ENCODE measurements at places on chromosomes 5 and 9.
A peak's percentile ranks its signal among the peaks of the same experiment; 100 is the strongest.

DNA sequence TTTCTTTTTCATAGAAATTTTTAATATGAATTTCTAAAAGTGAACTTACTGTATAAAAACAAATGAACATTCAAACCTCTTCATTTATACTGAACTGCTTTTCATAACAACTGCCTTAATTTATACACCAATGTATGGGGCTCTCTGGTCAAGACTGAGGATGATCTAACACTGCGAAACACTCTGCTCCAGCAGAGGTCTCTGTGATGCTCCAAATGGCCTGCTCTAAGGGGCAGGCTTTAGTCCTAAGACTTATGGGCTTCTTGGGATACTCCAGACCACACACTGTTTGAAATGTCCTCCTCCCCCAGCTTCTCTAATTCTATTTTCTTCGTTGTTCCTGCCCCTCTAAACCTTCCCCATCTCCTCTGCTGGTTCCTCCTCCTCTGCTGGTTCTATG, 58.5 kb downstream of the LIFR start:
- H3K27ac ChIP-seq, result no peak overlapping the region
- DNase-seq, result no peak
- H3K36me3 ChIP-seq, result no peaks in the 10 kb centered on the region
- H3K4me3 ChIP-seq, result no peak overlapping the region
- no peaks in the 10 kb centered on the region for H3K4me1 ChIP-seq

DNA sequence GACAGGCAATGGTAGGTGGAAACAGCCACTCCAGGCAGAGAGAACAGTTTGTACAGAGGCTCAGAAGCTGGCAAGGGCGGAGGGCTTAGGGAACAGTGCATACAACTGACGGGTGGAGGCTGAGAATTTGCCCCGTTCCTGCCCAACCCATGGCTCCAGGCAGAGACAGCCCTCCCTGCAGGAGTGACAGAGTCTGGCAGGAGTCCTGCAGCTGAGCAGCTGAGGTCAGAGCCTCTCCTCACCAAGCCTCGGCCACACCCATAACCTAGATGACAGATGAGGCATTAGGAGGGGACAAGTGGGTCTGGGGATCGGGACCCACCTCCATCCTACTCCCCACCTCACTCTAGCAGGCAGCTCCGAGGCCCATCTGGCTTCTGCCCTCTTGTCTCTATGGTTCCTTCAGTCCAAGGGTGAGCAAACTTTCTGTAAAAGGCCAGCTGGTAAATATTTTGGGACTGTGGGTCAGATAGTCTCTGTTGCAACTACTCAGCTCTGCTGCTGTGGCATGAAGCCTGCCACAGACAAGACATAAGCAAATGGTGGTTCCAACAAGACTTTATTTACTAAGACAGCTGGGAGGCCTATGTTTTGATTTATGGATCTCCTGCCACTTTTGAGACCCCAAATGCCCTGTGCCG, 83.7 kb downstream of the SH3TC2 start:
- H3K4me3 ChIP-seq, result no peak overlapping the region
- H3K27ac ChIP-seq, result no peak overlapping the region
- no peaks in the 10 kb centered on the region for H3K36me3 ChIP-seq
- H3K4me1 ChIP-seq, result no peaks in the 10 kb centered on the region

DNA sequence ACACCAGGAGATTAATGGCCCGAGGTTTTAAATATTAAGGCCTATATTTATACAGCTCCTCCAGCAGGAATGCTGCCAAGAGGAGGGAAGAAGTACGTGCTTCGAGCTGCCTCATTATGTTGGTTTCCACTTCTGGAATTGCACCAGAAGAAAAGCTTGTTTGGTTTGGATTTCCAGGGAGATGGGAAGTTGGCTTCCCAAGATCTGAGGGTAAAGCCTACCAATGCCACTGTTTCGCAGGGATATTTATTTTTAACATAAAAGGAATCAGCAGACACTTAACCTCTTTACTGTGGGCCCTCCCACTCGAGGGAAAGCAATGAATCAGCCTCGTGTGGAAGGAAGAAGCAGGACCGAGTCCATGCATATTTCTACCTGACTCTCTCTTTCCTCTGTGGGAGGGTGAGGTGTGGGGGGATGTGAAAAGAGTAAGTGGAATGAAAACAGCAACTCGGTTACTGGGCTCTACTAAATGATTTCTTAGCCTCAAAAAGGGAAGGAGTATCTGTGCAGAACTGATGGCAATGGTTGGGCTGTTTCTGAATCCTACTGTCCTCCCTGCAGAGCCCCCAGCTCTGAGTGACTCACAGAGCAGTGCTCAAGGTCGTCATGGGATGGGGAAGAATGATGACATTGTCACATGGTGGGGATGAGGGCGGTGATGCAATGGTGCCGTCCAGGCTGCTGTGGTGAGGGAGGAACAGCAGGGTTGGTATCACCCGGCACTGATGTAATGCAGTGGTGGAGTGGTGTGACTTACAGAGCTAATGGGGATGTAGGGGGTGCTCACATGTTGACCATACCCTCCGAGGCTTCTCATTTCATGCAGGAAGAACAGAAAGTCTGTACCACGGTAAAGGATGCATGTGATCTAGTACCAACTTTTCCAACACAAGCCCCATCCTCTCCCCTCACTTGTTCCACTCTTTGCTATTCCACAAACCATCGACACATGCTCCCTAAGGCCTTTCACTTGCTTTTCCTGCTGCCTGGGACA, 215.0 kb upstream of the PANK3 start:
- H3K36me3 ChIP-seq, result no peaks in the 10 kb centered on the region
- peak overlapping the region; percentile 82 for H3K27ac ChIP-seq
- H3K4me3 ChIP-seq, result no peak overlapping the region
- H3K27me3 ChIP-seq, result no peaks in the 10 kb centered on the region
- peaks cover 32% of the 10 kb centered on the region for H3K4me1 ChIP-seq

DNA sequence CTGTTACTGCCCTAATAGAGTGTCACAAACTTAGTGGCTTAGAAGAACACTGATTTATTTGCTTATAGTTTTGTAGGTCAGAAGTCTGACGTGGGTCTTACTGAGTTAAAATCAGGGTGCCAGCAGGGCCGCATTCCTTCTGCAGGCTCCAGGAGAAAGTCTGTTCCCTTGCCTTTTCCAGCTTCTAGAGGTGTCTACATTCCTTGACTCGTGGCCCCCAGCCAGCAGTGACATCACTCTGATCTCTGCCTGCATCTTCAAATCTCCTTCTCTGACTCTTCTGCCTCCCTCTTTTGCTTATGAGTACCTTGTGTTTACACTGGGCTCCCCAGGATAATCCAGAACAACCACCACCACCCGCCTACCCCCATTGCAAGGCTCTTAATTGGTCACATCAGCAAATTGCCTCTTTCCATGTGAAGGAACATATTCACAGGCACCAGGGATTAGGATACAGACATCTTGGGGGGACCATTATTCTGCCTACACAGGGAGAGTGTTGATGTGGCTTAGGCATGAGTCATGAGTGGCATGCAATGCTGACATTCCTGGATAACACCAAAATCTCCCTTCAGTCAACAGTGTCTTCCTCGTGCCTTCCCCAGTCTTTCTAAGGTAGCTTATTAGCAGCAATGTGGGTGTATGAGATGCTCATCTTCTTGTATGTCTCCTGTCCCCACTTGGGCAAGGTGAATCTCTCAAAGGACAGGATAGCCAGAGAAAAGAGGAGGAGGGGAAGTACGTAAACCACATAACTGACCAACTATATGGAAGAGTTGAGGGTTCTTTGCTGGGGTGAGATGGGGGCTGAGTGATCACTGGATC, 24.4 kb downstream of the CYFIP2 start:
- H3K4me1 ChIP-seq, result peaks cover 57% of the 10 kb centered on the region
- no peaks in the 10 kb centered on the region for H3K27me3 ChIP-seq
- no peak overlapping the region for H3K4me3 ChIP-seq
- peaks cover 70% of the 10 kb centered on the region for H3K36me3 ChIP-seq
- H3K27ac ChIP-seq, result peak overlapping the region; percentile 87

- H3K4me1 ChIP-seq, result no peaks in the 10 kb centered on the region
- DNase-seq, result no peak
- no peaks in the 10 kb centered on the region for H3K36me3 ChIP-seq
- peaks cover 2% of the 10 kb centered on the region for H3K27me3 ChIP-seq
- no peak overlapping the region for H3K4me3 ChIP-seq
Observed at GRCh38 chr9:71270554-71270953, 149.1 kb upstream of the TRPM3 start.

DNA sequence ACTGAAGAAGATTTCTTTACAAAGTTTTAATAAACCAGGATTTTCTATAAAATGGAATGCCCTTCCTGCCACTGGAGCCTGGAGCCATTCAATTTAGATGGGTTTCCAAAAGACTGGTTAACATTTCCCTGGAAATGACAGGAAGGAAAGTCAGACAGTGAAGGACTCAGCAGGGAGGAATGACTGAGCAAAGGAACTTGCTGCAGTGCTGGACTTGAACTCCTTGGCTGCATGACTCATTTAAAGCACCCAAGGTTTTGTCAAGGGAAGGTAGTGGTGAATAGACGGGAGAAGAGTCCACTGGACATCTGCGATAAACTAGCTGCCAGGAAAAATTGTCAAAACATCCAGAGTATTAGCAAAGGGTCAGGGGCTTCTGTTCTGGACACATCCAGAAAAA, 163.8 kb upstream of the SLC28A3 start:
- no peaks in the 10 kb centered on the region for H3K4me1 ChIP-seq
- H3K27me3 ChIP-seq, result no peaks in the 10 kb centered on the region
- H3K36me3 ChIP-seq, result no peaks in the 10 kb centered on the region
- no peak for DNase-seq
- no peak overlapping the region for H3K4me3 ChIP-seq
- no peak overlapping the region for H3K27ac ChIP-seq

DNA sequence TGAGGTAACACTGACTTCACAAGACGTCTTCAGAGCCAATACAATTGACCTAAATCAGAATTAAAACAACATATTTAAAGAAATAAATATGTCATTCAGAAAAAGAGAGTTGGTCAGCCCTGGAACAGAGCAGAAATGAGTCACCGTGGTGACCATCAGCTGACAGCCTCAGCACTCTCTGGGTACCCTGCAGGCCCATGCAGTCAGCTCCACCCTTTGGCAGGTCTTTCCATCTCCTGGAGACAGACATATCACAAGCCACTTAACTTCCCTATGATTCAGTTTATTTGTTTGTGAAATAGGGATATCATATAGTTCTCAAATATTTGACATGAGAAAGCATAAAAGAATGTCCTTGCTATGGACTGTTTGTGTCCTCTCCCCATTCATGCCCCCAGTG, 151.6 kb upstream of the MEF2C start:
- H3K4me3 ChIP-seq, result no peak overlapping the region
- H3K27ac ChIP-seq, result no peak overlapping the region
- no peaks in the 10 kb centered on the region for H3K36me3 ChIP-seq

DNA sequence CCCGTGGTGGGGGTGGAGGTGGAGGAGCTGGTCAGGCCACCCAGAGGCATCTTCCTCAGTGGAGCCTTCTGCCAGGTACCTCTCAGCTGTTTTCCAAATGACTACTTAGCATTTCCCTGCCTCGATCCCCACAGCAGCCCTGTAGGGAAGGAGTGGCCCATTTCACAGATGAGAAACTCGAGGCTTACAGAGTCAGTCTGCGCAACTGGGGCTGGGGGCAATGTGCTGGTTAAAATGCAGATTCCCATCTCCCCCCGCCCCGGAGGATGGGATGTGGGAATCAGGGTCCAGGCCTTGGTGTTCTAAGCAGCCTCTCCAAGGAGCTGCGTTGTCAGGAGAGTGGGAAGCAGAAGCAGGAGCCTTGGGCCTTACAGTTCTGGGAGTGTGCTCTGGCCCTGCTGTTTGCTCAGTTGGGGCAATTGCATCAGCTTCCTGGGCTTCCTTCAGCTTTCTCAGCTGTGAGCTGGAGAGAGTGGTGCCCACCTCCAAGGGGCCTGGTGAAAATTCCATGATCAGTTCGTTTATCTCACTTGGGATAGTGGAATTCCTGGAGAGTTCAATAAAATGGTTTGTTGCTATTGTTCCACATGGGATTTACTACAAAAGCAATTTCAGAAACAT, 19.4 kb downstream of the ERGIC1 start:
- peaks cover 2% of the 10 kb centered on the region for H3K36me3 ChIP-seq
- no peak for DNase-seq
- H3K4me3 ChIP-seq, result no peak overlapping the region
- peaks cover 34% of the 10 kb centered on the region for H3K4me1 ChIP-seq
- H3K27me3 ChIP-seq, result no peaks in the 10 kb centered on the region

DNA sequence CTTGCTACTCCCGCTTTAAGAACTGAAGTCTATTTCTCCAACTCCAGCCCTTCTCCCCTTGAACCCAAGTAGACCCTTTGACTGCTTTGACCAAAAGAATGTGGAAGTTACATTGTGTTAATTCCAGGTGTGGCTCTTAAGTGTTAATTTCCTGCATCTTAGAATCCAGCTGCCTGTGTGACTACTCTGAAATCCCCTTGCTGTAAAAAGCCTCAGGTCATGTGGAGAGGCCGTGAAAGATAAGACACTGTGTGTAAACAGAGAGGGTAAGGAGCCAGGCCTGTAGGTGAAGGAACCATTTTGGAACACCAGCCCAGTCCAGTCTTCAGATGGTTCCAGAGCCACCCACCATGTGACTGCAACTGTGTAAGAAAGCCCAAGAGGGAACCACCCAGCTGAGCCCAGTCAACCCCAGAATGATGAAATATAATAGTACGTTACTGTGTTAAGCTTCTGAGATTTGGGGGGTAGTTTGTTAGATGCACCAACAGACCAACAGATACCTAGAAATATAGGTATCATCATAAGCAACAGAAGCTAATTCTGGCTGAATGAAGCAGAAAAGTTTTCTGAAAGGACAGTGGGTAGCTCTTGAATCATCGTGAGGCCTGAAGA, 59.4 kb upstream of the CCDC112 start:
- H3K36me3 ChIP-seq, result no peaks in the 10 kb centered on the region
- H3K4me1 ChIP-seq, result no peaks in the 10 kb centered on the region
- H3K4me3 ChIP-seq, result no peak overlapping the region
- no peak overlapping the region for H3K27ac ChIP-seq
- peaks cover 15% of the 10 kb centered on the region for H3K27me3 ChIP-seq

- H3K4me1 ChIP-seq, result no peaks in the 10 kb centered on the region
- no peak overlapping the region for H3K4me3 ChIP-seq
- no peak overlapping the region for H3K27ac ChIP-seq
- H3K27me3 ChIP-seq, result no peaks in the 10 kb centered on the region
Observed at GRCh38 chr5:67644221-67644920, 447.8 kb upstream of the CD180 start.

GRCh38 chr5:75536147-75536546, 24.5 kb downstream of the POLK start:
- no peaks in the 10 kb centered on the region for H3K27me3 ChIP-seq
- H3K4me1 ChIP-seq, result peaks cover 13% of the 10 kb centered on the region
- H3K27ac ChIP-seq, result no peak overlapping the region
- H3K4me3 ChIP-seq, result no peak overlapping the region
- no peak for DNase-seq

GRCh38 chr5:156367597-156367996, 40.6 kb downstream of the SGCD start:
- no peaks in the 10 kb centered on the region for H3K4me1 ChIP-seq
- no peaks in the 10 kb centered on the region for H3K36me3 ChIP-seq
- H3K4me3 ChIP-seq, result no peak overlapping the region
- H3K27ac ChIP-seq, result no peak overlapping the region
- DNase-seq, result no peak
- H3K27me3 ChIP-seq, result peaks cover 4% of the 10 kb centered on the region

GRCh38 chr9:37480759-37481158, 5.0 kb upstream of the POLR1E start:
- H3K27me3 ChIP-seq, result peaks cover 40% of the 10 kb centered on the region
- no peak overlapping the region for H3K4me3 ChIP-seq
- H3K36me3 ChIP-seq, result no peaks in the 10 kb centered on the region
- H3K4me1 ChIP-seq, result peaks cover 11% of the 10 kb centered on the region
- DNase-seq, result no peak

All from activated CD4-positive, alpha-beta T cell treated with anti-CD3 and anti-CD28 coated beads, Interleukin-2, amount 10 ng/mL, durations not matched to agents 24 days and 14 days (primary cell).